Tibial artery (tissue), 4 donors: ENCODE measurements at places on chromosomes 12 and 14.

DNA sequence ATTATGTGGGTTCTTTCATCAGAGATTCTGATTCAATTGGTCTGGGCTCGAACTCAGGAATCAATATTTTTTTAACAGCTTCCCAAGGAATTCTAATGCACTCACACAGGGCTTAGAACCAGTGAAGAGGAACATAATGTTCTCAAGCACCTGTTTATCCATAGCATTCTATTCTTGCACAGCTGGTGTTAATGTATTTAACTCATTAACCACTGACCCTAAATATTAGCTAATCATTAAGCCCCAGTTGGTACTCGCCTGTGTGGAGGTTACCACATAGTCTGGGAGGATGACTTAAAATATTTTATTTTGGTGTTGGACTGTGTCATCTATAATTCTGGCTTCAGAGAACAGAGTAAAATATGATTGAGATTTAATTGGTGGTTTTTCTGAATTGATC is 45.3 kb downstream of the LRP6 start:
- DNase-seq: no peak

GRCh38 chr14:96299441-96299840 is 43.4 kb downstream of the BDKRB1 start:
- DNase-seq: no peak

- peak; percentile 46 for DNase-seq
Observed at GRCh38 chr12:20404576-20405346, 36.4 kb downstream of the PDE3A start.

DNA sequence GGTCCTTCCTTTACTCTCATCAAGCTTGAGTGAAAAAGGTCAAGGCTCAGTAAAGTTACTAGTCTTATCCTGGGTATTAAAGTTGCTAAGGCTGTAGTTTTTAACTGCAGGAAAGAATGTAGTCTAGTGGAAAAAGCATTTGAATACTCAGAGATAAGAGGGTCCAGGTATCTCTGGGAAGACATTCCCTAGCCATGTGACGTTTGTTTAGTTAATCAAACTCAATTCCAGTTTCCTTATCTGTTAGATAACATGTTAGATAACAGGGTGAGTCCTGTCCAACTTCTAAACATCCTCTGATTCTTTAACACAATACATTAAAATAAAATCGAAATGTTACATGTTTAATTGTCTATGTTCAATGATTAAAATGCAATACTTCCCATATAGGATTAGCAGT is 720.7 kb upstream of the LMO3 start:
- no peak for DNase-seq
